IPS DF 6.9 (cell line): ENCODE measurements at places on chromosomes 4 and X.

GRCh38 chr4:105657117-105657765 lies 51.2 kb downstream of the INTS12 start:
- peaks cover 1% of the 10 kb centered on the region; the same call in 1 of the 2 replicates for H3K4me1 ChIP-seq
- no peak overlapping the region for H3K27ac ChIP-seq
- H3K4me3 ChIP-seq: no peak overlapping the region
- no peak for DNase-seq
- H3K36me3 ChIP-seq: no peaks in the 10 kb centered on the region

GRCh38 chr4:56689201-56689969 lies 8.3 kb upstream of the HOPX start:
- H3K27ac ChIP-seq: no peak overlapping the region
- DNase-seq: no peak
- H3K27me3 ChIP-seq: no peaks in the 10 kb centered on the region; the same call in 1 of the 2 replicates
- no peaks in the 10 kb centered on the region for H3K4me1 ChIP-seq

GRCh38 chr4:54315561-54316538 lies 86.8 kb downstream of the PDGFRA start:
- H3K4me1 ChIP-seq: no peaks in the 10 kb centered on the region; the same call in 1 of the 2 replicates
- no peak overlapping the region for H3K4me3 ChIP-seq
- DNase-seq: no peak

- no peak overlapping the region for H3K27ac ChIP-seq
- H3K36me3 ChIP-seq: no peaks in the 10 kb centered on the region
- DNase-seq: no peak
- no peak overlapping the region for H3K4me3 ChIP-seq
- 0 out of 2 replicates have a peak, but pooled peaks cover 2% of the 10 kb centered on the region for H3K4me1 ChIP-seq
These were observed 121.1 kb upstream of the ATP6AP2 start for GRCh38 chrX:40459571-40460158.

DNA sequence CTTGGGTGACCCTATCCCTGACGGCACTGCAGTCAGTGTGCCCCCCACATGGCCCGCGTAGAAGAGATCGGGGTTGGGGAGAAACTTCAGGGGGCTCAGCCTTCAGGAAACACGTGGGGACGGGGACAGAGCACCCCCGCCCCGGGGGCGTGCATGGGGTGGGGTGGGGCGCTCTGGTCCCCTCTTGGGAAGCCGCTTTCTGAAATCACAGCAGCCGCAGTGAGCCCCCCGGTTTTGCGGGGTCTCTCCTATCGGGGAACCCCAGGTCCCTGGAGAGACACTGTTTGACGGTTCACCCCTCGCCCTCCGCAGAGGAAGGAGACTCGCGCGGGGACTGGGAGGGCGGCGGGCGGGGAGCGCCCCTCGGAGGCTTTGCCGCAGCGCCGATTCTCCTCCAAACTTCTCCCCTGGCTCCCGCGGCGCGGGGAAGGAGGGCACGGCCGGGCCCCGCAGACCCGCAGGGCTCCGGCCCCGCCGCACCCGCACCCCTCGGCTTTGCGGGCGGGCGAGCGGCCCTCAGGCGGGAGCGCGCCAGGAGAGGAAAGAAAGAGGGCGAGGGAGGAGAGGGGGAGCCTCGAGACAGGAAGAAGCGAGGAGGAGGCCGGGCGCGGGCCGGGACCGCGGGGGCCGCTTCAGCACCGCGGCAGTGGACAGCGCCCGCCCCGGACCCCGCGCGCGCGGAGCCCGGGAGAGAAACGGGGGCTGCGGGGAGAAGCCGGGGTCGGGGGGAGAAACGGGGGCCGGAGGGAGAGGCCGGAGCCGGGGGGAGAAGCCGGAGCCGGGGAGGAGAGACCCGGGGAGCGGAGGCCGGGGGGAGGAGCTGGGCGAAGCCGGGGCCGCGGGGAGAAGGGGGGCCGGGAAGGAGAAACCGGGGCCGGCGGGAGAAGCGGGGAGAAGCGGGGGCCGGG lies 612 bp downstream of the CPLX1 start:
- no peak overlapping the region for H3K27ac ChIP-seq
- H3K4me3 ChIP-seq: peak overlapping the region; percentile 35; the same call in 1 of the 2 replicates
- H3K4me1 ChIP-seq: peaks cover 4% of the 10 kb centered on the region; the same call in 1 of the 2 replicates
- peaks cover 34% of the 10 kb centered on the region for H3K27me3 ChIP-seq

GRCh38 chr4:36024901-36025660 lies 219.2 kb downstream of the ARAP2 start:
- H3K27me3 ChIP-seq: no peaks in the 10 kb centered on the region
- no peak overlapping the region for H3K4me3 ChIP-seq
- no peak for DNase-seq
- peaks cover 3% of the 10 kb centered on the region; the same call in 1 of the 2 replicates for H3K4me1 ChIP-seq
- H3K36me3 ChIP-seq: no peaks in the 10 kb centered on the region

DNA sequence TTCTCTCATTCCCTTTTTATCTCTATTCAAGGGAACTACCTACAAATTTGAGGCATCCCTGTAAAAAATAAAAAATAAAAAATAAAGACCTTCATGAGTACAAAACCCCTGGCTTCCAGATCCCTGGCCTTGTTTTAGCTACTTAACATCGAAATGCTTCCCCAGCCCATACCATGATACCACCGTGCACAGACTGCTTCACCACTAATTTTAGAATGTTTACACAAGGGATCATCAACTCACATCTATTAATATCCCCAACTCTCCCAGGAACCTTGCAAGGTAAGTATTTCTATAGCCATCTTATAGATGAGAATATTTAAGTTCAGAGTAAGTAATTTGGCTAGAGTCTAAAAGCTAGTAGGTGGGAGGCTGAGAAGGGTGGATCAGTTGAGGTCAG lies 51.7 kb downstream of the UCHL1 start:
- no peaks in the 10 kb centered on the region for H3K36me3 ChIP-seq
- no peak for DNase-seq
- no peaks in the 10 kb centered on the region for H3K4me1 ChIP-seq
- H3K4me3 ChIP-seq: no peak overlapping the region

GRCh38 chrX:43656005-43656494 lies at the start of gene MAOA:
MAOA (plus strand) TSS chrX:43656299; CDS start chrX:43656342, 43 bp downstream.
- no peak within 1 kb of the TSS for H3K27ac ChIP-seq
- H3K4me3 ChIP-seq: peak within 1 kb of the TSS; percentile 44; the same call in 1 of the 2 replicates
- H3K36me3 ChIP-seq: no peaks in the 10 kb centered on the region
- no peaks in the 10 kb centered on the region for H3K4me1 ChIP-seq

DNA sequence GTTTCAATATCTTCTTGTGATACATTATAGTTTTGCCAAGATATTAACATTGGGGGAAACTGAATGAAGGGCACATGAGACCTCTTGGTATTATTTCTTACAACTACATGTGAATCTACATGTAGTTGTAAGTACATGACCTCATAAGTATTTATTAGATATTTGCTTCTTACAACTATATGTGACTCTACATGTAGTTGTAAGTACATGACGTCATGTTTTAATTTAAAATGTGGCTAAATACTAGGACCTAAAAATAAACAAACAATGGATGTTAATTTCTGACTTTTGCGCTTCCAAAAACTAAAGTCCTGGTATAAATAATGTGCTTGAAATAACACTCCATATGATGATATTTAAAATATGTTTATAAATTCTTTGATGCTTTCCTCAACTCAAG lies 190.2 kb downstream of the CBLL2 start:
- no peaks in the 10 kb centered on the region for H3K4me1 ChIP-seq
- H3K4me3 ChIP-seq: no peak overlapping the region
- H3K27ac ChIP-seq: no peak overlapping the region
- H3K27me3 ChIP-seq: no peaks in the 10 kb centered on the region

DNA sequence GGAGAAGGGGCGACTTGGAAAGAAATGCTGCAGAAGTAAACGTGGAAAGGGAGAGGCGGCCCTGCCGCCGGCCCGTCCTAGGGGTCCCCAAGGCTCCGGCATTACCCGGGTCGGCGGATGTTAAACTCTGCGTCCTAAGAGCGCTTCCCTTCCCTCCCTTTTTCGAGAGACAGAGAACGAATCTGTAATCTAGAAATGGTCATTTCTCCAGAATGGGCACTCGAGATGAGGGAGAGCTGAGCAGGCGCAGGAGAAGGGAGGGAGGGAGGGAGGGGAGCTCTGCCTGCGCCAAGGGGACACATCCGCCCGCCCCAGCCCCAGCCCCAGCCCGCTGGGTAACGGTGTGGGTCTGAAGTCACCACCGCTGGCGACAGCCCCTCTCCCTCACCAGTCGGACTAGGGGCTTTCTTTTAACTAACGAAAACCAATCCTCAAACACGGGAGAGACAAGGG lies 1.7 kb downstream of the HCFC1 start:
- H3K27me3 ChIP-seq: no peaks in the 10 kb centered on the region
- peak overlapping the region; percentile 100 for H3K4me3 ChIP-seq
- peaks cover 8% of the 10 kb centered on the region for H3K4me1 ChIP-seq
- H3K36me3 ChIP-seq: no peaks in the 10 kb centered on the region
- no peak for DNase-seq
- H3K27ac ChIP-seq: no peak overlapping the region

- no peak for DNase-seq
- no peaks in the 10 kb centered on the region for H3K4me1 ChIP-seq
These were observed 42.2 kb upstream of the NKRF start for GRCh38 chrX:119648421-119648775.

- peaks cover 52% of the 10 kb centered on the region for H3K36me3 ChIP-seq
- DNase-seq: no peak
- H3K4me3 ChIP-seq: no peak overlapping the region
- H3K27me3 ChIP-seq: no peaks in the 10 kb centered on the region
- no peaks in the 10 kb centered on the region; the same call in 1 of the 2 replicates for H3K4me1 ChIP-seq
These were observed 8.6 kb downstream of the NOP14 start for GRCh38 chr4:2954358-2955185.

DNA sequence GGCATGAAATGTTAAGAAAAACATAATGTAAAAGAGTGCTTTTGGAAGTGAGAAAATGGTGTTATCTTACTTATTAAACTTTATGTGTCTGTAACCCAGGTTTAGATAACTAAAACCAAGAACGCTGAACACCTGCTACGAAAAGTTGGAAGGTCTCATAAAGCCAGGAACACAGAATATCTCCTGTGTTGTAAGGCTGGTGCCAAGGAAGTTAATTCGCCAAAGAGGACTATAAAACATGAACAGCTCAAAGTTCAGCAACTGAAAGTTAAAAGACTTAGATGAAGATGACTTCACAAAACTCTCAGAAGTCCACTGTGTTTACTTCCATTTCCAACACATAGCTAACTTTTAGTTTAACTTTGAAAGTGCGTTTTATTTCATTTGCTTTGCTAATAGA lies 54.3 kb downstream of the GPRIN3 start:
- no peaks in the 10 kb centered on the region for H3K36me3 ChIP-seq
- DNase-seq: no peak
- 0 out of 2 replicates have a peak, but pooled peaks cover 1% of the 10 kb centered on the region for H3K4me1 ChIP-seq
- no peaks in the 10 kb centered on the region for H3K27me3 ChIP-seq
- no peak overlapping the region for H3K4me3 ChIP-seq
- no peak overlapping the region for H3K27ac ChIP-seq

- no peaks in the 10 kb centered on the region for H3K4me1 ChIP-seq
- H3K27me3 ChIP-seq: no peaks in the 10 kb centered on the region
- peak; percentile 11 for DNase-seq
- no peak overlapping the region for H3K27ac ChIP-seq
- H3K36me3 ChIP-seq: no peaks in the 10 kb centered on the region
- no peak overlapping the region for H3K4me3 ChIP-seq
These were observed 141.5 kb downstream of the RPS6KA6 start for GRCh38 chrX:84046403-84046984.

DNA sequence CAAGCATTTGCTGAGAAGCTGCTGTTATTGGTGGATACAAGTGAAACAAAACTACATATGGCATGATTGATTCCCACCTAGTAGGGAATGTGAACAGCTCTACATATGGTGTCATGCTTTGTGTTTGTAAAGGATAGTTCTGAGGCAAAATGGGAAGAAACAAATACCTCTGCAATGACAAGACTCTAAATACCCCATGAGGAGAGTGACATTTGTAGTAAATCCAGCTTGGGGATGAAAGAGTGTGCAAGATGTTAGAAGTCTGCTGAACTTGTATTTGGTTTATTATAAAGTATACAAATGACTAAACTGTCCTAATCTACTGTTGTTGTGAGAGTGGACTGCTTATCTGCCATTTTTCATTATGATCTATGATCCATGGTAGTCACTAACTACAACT lies 120.8 kb upstream of the HS3ST1 start:
- no peaks in the 10 kb centered on the region for H3K4me1 ChIP-seq
- no peak overlapping the region for H3K4me3 ChIP-seq
- no peak overlapping the region for H3K27ac ChIP-seq
- no peak for DNase-seq

DNA sequence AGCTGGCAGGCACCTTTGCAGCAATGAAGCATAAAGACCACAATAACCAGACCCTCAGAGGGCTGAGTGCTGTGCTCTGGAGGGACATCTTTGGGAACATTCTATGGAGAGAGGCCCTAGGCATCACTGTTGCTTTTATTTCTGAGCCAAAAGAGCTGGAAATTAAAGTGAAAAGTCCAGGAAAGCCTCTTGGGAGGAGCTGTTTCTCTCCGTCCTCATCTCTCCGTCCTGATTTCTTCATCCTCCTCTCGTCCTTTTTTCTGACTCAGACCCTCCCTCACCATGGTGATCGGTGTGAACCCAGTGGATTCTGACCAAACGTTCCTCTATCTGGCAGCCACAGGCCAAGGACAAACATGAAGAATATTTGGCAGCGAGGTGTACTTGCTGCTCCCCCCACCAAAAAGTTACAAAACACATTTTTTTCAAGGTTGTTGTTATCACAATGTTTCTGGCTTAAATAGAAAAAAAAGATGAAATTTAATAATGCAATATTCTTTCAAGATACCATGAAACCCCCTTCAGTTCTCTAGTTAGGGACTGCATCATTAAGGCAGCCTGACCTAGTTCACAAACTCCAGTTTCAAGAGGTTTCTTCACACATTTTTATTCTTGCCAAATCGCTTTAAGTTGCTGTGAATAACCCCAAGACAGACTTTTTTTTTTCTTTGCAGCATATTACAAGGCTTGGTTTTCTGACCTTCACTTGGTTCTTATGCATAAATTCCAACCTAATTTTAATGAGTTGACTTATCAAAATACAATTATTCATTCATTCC lies 80.2 kb downstream of the SCD5 start:
- DNase-seq: no peak
- H3K4me1 ChIP-seq: no peaks in the 10 kb centered on the region; the same call in 1 of the 2 replicates
- H3K4me3 ChIP-seq: no peak overlapping the region
- H3K27me3 ChIP-seq: no peaks in the 10 kb centered on the region
- no peak overlapping the region for H3K27ac ChIP-seq

- no peak overlapping the region for H3K4me3 ChIP-seq
- no peaks in the 10 kb centered on the region for H3K4me1 ChIP-seq
- DNase-seq: no peak
- H3K27ac ChIP-seq: no peak overlapping the region
These were observed 53.0 kb downstream of the MSN start for GRCh38 chrX:65720381-65720964.

- no peak overlapping the region for H3K4me3 ChIP-seq
- H3K27me3 ChIP-seq: no peaks in the 10 kb centered on the region
- no peak overlapping the region for H3K27ac ChIP-seq
- peaks cover 2% of the 10 kb centered on the region; the same call in 1 of the 2 replicates for H3K4me1 ChIP-seq
- no peaks in the 10 kb centered on the region for H3K36me3 ChIP-seq
These were observed 31.6 kb downstream of the SEPSECS start for GRCh38 chr4:25128671-25129070.

- no peak for DNase-seq
- no peak overlapping the region for H3K27ac ChIP-seq
- H3K36me3 ChIP-seq: no peaks in the 10 kb centered on the region
- peaks cover 53% of the 10 kb centered on the region for H3K27me3 ChIP-seq
- H3K4me3 ChIP-seq: peak overlapping the region; percentile 70
These were observed 13.9 kb upstream of the PRDM8 start for GRCh38 chr4:80183250-80184052.

- no peak for DNase-seq
- no peaks in the 10 kb centered on the region for H3K36me3 ChIP-seq
These were observed 211.2 kb upstream of the POF1B start for GRCh38 chrX:85590638-85591037.
